ENCODE measurements at places on chromosomes 4 and X.

DNA sequence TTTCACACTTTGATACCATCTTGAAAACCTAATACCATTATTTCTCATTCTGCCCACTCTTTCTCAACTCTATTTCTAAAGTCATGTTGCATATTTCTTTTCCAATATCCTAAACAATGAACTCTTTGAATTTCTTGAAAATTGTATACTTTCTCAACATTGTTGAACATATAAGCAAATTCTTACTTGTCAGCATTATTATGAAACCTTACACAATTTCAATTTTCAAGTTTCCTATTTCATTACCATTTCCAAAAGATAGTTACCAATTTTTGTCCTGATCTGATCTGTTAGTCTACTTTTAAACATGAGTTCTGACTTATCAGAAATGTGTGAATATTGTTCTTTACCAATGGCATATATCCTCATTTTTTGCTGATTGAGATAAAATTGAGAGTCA, 806.3 kb upstream of the IGFBP7 start:
- H3K36me3 ChIP-seq = no peaks in the 10 kb centered on the region
- no peaks in the 10 kb centered on the region for H3K27me3 ChIP-seq
- H3K27ac ChIP-seq = no peak overlapping the region
- DNase-seq = no peak
- H3K4me1 ChIP-seq = no peaks in the 10 kb centered on the region
- no peak overlapping the region for H3K4me3 ChIP-seq

DNA sequence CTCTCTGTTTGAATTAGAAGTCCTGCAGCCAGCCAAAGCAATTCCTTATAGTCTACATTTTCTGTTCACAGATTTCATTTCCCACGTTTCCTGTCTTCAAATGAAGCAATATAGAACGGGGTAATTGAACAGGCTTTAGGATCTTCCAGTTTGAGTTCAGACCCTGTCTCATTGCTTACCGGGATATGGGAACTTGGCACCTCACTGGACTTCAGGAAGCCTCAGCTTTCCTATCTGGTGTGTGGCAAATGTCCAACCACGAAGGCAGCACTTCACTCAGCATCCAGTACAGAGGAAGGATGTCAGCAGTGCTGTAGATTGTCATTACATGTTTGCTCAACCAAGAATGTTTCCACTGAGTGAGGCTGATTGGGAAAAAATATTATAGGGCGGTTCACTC, 271.1 kb upstream of the ZFP42 start:
- no peak overlapping the region for H3K4me3 ChIP-seq
- no peaks in the 10 kb centered on the region for H3K36me3 ChIP-seq
- no peak for DNase-seq
- H3K27ac ChIP-seq = no peak overlapping the region
- H3K4me1 ChIP-seq = no peaks in the 10 kb centered on the region

DNA sequence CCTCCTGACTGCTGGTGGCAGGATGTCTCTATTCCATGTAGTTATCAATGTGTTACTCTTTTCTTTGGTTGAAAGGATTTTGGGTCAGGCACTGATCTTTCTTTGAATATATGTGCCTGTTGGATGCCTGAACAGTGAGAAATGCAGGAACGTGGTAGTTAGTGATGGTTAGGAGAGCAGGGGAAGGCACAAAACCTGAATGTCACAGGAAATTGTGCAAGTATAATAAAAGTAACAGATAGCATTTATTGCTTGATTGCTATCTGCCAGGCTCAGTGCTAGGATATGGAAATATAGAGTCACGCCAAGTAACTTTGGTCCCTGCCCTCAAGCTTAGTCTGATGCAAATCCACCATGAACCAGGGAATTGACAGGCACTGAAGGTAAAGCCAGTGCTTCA, 219.8 kb upstream of the FAT1 start:
- H3K27ac ChIP-seq = no peak overlapping the region
- H3K27me3 ChIP-seq = no peaks in the 10 kb centered on the region
- no peak for DNase-seq
- H3K4me3 ChIP-seq = no peak overlapping the region
- no peaks in the 10 kb centered on the region for H3K36me3 ChIP-seq

- H3K27ac ChIP-seq = no peak overlapping the region
- no peaks in the 10 kb centered on the region for H3K36me3 ChIP-seq
- no peaks in the 10 kb centered on the region for H3K27me3 ChIP-seq
- DNase-seq = no peak
- H3K4me1 ChIP-seq = peaks cover 5% of the 10 kb centered on the region
- H3K4me3 ChIP-seq = no peak overlapping the region
Observed at GRCh38 chr4:26356081-26356501, 35.3 kb downstream of the RBPJ start.

GRCh38 chr4:37430718-37431416, 186.3 kb downstream of the NWD2 start:
- no peaks in the 10 kb centered on the region for H3K4me1 ChIP-seq
- DNase-seq = no peak

- no peaks in the 10 kb centered on the region for H3K4me1 ChIP-seq
- no peaks in the 10 kb centered on the region for H3K36me3 ChIP-seq
- H3K27me3 ChIP-seq = no peaks in the 10 kb centered on the region
- no peak overlapping the region for H3K4me3 ChIP-seq
Observed at GRCh38 chrX:110863883-110864282, 68.3 kb upstream of the CHRDL1 start.

DNA sequence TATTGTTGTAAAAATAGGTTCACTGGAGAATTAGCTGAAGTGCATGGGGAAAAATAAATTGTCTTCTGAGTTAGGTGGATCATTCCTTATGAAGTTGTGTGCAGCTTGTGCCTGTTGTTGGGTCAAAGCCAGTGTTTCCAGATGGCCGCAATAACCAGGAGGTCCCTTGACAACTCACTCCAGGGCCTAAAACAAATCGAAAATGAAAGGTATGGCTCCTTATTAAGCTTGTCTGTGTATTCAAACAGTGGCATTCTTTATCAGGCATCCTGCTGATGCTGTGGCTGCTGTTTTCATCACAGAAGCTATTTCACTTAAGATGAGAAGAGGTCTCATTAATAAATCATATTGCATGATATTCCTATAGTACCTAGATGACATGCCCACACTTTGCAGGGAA, 80.2 kb downstream of the GRIA2 start:
- no peak overlapping the region for H3K4me3 ChIP-seq
- H3K27me3 ChIP-seq = no peaks in the 10 kb centered on the region
- no peak overlapping the region for H3K27ac ChIP-seq
- no peaks in the 10 kb centered on the region for H3K36me3 ChIP-seq

GRCh38 chr4:153976954-153977353, 188.1 kb upstream of the SFRP2 start:
- H3K27ac ChIP-seq = no peak overlapping the region
- H3K4me3 ChIP-seq = no peak overlapping the region
- no peak for DNase-seq

DNA sequence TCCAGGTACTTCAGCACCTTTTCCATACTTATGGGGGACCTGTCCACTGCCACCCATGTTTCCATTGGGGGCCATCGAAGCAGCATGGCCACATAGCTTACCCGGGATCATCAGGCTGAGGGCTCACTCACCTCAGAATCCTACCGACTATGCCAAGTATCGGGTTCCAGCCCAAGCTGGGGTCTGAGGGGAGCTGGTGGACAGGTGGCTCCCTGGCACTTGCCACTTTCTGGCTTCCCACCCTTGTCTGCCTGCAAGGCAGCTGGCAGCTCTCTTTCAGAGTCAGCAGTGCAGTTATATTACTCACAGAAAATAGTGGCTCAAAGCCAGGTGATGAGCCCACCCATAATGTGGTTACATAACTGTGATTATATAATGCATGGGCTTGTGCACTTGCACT, 1153.8 kb downstream of the STIM2 start:
- H3K27ac ChIP-seq = no peak overlapping the region
- no peaks in the 10 kb centered on the region for H3K4me1 ChIP-seq
- no peaks in the 10 kb centered on the region for H3K27me3 ChIP-seq
- H3K4me3 ChIP-seq = no peak overlapping the region

- no peak for DNase-seq
- no peak overlapping the region for H3K27ac ChIP-seq
- no peaks in the 10 kb centered on the region for H3K4me1 ChIP-seq
- H3K4me3 ChIP-seq = no peak overlapping the region
Observed at GRCh38 chr4:43485196-43485595, 592.7 kb downstream of the GRXCR1 start.

GRCh38 chr4:1490011-1490653, 83.9 kb upstream of the NKX1-1 start:
- H3K4me1 ChIP-seq = peaks cover 19% of the 10 kb centered on the region
- no peak overlapping the region for H3K4me3 ChIP-seq
- H3K36me3 ChIP-seq = no peaks in the 10 kb centered on the region
- no peaks in the 10 kb centered on the region for H3K27me3 ChIP-seq
- no peak overlapping the region for H3K27ac ChIP-seq

DNA sequence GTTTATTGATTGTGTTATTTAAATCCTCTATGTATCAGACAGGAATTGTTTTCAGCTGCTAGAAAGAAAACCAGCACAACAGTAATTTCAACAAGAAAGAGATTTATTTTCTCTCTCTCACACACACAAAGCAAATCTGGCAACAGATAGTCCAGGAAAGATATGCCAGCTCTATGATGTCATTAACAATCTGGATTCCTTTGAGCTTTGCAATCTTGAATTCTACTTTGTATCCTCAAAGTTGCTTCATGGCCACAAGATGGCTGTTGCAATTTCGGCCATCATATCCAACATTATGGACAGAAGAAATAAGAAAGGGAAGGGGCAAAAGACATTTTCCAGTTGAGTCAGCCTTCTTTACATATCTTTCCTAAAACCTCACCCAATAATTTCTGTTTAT, 19.8 kb upstream of the FMR1 start:
- no peak overlapping the region for H3K4me3 ChIP-seq
- no peak overlapping the region for H3K27ac ChIP-seq

DNA sequence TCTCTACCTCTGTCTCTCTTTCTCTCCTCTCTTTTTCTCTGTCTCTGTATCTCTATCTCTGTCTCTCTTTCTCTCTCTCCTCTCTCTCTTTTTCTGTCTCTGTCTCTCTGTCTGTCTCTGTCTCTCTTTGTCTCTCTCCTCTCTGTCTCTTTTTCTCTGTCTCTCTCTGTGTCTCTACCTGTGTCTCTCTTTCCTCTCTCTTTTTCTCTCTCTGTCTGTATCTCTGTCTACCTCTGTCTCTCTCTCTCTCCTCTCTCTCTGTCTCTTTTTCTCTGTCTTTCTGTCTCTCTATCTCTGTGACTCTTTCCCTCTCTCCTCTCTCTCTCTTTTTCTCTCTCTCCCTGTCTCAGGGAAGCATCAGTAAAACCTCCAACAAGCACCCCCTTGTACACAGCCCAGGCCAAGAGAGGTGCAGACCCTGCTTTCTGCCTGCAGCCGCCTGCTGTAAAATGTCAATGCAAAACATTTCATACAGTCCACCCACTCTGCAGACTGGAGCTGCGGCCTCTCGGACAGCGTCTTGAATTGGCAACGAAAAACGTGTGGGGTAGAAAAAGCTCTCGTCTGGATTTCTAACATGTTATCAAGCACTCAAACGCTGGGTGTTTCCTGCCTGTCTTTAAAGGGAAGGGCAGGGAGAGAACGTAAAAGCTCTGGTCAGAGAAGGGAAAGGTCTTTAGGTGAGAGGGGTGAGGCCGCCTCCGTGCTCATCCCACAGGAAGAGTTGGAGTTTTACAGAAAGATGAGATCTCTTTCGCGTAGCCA, 3.7 kb upstream of the SHOX start:
- no peak overlapping the region for H3K27ac ChIP-seq
- no peaks in the 10 kb centered on the region for H3K36me3 ChIP-seq
- no peaks in the 10 kb centered on the region for H3K4me1 ChIP-seq

GRCh38 chr4:126558596-126558995, 1074.2 kb upstream of the INTU start:
- no peaks in the 10 kb centered on the region for H3K27me3 ChIP-seq
- H3K4me1 ChIP-seq = no peaks in the 10 kb centered on the region
- no peak overlapping the region for H3K27ac ChIP-seq
- H3K4me3 ChIP-seq = no peak overlapping the region
- DNase-seq = no peak

Data from A673 (cell line).